ACHN (cell line): ENCODE measurements at places on chromosomes 5 and 9.

DNA sequence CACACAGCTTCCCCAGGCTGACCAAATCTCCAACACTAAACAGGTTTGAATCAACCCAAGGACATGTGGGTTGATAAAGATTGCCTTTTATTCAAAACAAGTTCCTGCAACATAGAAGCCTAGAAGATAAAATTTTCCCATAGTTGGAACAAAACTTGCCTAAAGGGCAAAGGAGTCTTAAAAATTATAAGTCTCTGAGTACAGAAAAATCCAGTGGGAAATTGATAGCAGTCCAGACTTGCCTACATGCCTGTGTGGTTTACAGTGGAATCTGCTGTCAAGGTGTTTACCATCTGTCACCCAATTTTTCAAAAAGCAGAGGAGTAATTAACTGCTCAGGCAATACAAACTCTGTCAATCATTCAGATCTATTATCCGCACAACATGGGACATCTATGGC, 168.2 kb downstream of the PPP2R2B start:
- no peak for DNase-seq

GRCh38 chr5:166068547-166069335, 2222.7 kb upstream of the WWC1 start:
- DNase-seq: no peak

DNA sequence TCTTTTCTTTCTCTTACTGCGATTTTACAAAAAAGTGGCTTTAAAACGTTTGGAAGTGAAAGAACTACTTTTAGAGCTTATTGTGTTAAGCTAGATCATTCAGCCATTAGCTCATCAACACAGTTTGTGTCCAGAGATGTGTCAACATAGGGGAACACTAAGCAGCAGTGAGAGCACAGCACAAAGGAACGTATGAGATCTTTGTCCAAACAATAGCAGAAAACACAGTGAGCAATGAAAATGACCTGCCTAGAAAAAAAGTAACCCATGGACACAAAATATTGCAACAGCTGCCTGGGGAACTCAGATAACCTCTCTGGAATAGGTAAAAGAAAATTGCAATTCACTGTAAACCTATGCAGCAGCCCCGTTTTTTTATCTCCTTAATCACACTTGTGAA, 372.5 kb downstream of the ARHGEF28 start:
- no peak for DNase-seq

DNA sequence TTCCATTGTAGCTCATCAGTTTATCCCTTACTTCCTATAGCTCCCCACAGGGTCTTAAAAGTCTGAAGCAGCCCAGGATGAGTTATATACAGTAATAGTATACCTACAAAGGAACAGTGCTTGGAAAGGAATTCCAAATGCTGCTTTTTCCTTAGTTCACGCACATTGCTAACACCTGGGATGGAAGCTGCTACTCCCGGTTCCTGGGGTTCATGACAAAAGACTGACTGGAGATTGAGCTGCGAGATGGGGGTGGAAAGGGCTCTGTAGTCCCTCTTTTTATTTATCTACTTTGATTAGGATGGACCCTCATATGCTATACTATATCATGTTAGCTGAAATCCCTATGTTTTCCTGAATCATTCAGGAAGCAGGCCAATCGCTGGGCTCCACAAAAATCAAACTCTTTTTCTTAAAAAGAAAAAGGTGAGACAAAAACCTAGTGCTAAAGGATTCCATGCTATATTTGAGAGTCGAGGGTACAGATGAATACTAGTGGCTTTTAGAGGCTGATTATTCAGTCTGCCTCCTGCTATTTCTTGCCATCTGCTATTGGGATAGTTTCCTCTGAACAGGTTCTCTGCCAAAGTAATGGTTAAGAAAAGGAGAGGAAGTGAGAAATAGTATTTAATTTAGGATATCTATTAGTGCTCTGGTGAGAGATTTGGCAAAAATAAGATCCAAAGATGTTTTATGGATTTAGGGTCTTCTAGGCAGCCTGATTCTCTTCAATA, 81.2 kb downstream of the MRPS27 start:
- no peak for DNase-seq

DNA sequence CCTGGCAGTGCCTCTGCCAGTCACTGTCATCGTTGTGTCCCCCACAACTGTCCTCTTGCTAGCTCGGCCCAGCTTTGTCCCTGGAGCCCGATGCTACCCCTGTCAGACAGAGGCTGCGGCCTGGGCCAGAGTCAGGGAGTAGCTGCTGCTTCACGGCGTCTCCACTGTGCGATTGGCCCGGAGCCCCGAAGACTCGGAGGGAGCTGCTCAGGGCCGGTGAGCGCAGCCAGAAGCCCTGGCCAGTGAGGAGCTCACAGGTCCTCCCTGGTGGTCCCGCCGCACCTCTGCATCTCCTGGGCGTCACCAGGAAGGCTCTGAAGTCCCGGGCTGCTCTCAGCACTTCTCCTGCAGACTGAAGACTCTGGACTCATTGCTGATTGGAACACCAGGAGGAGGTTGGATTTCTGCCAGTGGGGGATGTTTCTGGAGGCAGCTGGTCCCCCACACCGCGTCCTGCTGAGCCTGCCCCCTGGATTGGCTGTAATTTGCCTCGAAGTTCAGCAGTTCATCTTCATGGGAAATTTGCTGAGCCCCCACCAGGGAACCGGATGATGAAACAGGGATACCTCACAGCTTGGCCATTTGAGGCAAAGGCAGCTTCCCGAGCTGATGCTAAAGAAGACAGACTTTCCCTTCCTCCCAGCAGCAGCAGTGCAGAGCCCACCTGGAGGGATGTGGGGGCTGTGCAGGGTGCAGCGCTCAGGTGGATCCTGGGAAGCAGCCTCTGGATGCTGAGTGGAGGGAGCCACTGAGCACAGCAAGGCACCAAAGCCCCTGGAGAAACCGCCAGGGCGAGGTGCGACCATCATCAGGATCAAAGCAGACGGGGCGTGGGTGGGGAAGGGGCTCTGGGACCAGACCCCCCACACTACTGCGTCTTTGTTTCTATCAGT, 45.6 kb downstream of the USP20 start:
- DNase-seq: no peak

- DNase-seq: peak; percentile 44
Measured at GRCh38 chr5:136191304-136192014, 1.5 kb downstream of the SMIM32 start.

- peak; percentile 19 for DNase-seq
Measured at GRCh38 chr9:37801287-37801850, 772 bp downstream of the DCAF10 start.

GRCh38 chr5:133200256-133200655, 148.4 kb downstream of the HSPA4 start:
- no peak for DNase-seq

DNA sequence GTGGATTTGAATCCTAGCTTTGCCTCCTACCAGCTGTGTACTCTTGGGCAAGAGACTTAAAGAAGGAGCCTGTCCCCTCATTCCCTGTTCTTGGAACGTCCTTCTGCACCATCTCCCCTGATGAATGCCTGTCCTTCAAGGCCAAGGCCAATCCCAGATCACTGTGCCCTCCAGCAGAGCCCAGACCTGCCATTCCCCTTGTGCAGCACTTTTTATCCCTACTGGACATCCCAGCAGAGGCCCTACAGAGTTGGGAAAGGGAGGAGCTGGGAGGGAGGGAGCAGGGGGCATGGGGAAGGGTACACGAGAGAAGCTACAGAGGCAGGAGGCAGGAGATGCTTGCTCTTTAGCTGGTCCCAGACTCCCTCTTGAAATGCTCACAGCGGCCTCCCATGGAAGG, 223.9 kb downstream of the PBX3 start:
- DNase-seq: no peak

DNA sequence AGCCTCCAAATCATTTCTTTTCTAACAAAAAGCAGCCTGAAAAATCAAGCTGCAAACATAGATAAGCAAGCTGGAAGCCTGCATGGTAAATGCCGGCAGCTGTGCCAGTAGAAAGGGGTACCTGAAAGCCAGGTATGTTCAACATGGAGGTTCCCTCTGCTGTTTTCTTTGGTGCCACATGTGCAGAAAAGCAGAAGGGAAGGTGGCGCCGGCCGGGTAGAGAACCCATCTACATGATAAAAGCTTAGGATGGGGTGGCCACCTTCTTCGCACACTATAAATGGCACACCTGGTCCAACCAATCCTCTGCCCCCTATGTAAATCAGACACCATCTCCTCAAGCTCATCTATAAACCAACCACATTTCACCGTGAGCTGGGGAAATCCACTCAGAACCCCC, 268.9 kb upstream of the IRX2 start:
- DNase-seq: no peak

DNA sequence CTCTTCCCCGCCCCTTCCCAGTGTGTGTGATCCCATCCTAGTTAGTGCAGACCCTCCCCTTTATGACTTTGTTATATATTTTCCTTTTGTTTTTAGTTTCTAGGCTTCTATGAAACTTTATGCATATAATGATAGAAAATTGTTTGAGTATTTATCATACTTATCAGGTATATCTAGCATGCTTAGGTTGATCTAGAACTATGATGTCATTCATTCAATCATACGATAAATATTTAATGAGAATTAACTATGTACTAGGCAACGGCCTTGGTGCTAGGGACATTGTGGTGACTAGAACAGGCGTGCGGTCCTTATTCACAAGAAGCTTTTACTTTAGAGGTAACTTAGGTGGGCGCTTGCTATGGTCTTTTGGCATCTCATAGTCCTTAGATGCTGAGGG, 13.6 kb upstream of the ANKRD55 start:
- DNase-seq: no peak

GRCh38 chr5:57703721-57704120, 221.1 kb upstream of the ACTBL2 start:
- no peak for DNase-seq

DNA sequence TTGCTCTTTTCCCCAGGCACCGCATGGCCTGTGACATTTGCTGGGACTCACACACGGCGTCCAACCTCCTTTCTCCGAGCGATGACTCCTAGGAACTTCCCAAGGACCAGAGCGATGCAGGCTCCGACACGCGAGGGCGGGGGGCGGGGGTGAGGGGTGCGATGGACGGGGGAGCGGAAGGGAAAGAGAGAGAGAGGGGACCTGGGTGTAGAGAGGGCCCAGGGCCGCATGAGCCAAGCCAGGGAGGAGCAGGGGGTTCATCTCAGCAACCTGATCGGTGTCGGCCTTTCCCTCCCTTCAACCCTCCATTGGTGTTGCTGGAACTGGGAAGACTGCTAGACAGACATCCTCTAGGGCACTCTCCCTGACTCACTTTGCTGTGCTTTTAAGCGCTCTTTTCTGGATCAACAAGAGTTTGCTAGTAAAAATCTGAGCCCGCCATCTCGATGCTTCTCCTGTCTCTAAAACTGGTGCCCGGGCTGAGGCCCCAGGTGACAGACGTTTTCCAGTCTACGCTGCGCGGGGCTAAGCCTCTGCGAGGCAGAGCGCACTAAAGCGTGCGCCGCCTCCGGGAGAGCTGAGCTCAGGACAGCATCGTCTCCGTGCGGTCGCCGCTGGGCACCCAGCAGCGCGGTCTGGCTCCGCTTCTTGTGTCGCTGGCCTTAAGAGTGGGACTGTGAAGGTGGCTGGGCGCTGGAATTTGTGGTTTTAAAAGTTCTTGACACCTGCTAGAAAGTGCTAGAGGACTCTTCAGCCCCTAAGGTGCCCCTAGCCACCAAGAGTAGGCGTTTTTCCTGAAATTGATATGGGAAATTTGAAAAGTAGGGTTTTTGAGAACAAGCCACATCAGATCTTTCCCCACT, 1.0 kb upstream of the TSLP start:
- DNase-seq: no peak

GRCh38 chr9:126720661-126721563, 83.9 kb upstream of the ZBTB43 start:
- no peak for DNase-seq

- DNase-seq: peak; percentile 13
Measured at GRCh38 chr5:96093890-96094381, 132.3 kb upstream of the ELL2 start.

GRCh38 chr5:92923885-92924284, 657.1 kb downstream of the NR2F1-AS1 start:
- DNase-seq: no peak

- DNase-seq: no peak
Measured at GRCh38 chr9:138112090-138112748, 234.6 kb downstream of the CACNA1B start.

- no peak for DNase-seq
Measured at GRCh38 chr9:106784076-106784475, 78.9 kb upstream of the ZNF462 start.

DNA sequence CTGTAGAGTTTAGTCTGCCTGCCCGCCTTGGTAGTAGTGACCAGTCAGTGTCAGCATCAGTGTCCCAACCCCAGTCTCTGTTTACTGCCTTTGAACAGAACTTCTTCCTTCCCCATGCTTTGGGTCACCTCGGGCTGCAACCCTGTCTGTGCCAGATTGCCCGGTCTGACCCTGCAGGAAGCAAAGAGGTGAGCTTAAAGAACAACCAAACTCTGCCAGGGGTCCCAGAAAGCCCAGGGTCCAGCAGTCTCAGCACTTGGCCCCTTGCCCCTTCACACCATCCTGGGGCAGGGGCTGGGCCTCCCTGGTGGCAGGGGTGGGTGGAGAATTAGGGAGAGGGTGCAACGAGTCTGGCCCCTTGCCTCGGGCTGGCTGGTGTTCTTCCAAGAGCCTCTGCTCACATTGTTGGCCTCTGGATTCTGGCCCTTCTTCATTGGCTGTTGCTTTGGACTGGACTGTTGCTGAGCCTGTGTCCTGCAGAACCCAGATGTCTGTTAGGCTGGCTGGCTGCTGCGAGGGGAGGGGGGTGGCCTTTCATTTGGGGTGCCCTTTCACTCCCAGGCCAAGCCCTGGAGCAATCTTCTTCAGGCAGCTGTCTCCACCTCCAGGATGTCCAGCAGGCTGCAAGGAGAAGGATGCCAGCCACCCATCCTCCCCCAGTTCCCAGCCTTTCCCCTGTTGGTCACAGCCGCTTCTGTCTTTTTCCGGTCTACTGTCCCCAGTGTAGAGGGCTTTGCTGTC, 51.2 kb downstream of the SAR1B start:
- DNase-seq: no peak

DNA sequence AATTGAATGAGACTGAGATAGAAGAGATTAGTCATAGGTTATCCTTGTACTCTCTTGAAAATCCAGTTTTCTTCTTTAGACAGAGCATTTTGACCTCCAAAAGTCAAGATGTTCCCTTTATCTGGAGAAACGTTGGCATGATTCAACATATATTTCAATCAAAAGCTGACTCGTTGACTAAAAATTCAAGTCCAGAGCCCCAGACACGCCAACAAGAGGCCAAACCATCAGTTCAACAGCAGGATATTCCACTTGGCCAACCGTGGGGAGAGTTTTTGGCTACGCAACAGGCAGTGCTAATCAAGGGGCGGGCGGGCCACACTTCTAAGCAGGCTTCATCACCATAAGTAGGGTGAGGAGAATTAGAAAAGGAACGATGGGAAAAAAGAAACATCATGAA, 119.1 kb downstream of the SLIT3 start:
- no peak for DNase-seq

DNA sequence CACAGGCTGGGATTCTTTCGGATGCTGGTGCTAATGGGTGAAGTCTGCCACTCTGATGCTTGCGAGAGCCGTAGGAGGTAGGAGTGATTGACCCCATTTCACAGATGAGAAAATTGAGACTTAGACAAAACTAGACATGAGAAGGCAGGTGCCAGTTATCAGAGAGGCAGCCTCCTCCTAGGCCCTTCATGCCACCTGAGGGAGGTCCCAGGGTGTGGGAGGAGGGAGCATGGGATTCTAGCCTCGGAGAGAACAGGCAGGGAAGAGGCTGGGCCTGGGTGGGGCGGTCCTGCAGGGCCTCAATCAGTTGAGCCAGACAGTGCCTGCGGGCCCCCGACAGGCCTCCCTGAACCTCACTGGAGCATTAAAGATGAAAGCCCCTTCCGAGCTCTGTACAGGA, 112.4 kb downstream of the COL23A1 start:
- no peak for DNase-seq

- no peak for DNase-seq
Measured at GRCh38 chr9:121841771-121842611, 190.6 kb downstream of the DAB2IP start.
